ENCODE measurements at places on chromosomes 2 and 18.

GRCh38 chr2:39514825-39515224 is 77.7 kb upstream of the MAP4K3 start:
- no peak for DNase-seq

GRCh38 chr18:55307505-55307904 is 280.5 kb downstream of the TCF4 start:
- DNase-seq = no peak

DNA sequence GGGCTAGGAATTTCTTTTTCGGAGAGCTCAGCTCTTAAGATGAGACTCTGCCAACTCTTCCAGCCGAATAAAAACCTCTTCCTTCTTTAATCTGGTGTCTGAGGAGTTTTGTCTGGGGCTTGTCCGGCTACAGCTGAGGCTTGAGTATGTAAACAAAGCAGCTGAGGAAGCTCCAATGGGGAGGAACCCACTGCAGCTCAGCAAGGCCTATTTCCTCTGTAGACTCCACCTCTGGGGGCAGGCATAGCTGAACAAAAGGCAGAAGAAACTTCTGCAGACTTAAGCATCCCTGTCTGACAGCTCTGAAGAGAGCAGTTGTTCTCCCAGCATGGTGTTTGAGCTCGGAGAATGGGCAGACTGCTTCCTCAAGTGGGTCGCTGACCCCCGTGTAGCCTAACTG is 838.7 kb downstream of the CCDC85A start:
- DNase-seq = no peak

GRCh38 chr2:119155633-119156032 is 2.9 kb downstream of the C1QL2 start:
- no peak for DNase-seq

- DNase-seq = no peak
These were observed 77.6 kb upstream of the RAB6C start for GRCh38 chr2:129901754-129902415.

DNA sequence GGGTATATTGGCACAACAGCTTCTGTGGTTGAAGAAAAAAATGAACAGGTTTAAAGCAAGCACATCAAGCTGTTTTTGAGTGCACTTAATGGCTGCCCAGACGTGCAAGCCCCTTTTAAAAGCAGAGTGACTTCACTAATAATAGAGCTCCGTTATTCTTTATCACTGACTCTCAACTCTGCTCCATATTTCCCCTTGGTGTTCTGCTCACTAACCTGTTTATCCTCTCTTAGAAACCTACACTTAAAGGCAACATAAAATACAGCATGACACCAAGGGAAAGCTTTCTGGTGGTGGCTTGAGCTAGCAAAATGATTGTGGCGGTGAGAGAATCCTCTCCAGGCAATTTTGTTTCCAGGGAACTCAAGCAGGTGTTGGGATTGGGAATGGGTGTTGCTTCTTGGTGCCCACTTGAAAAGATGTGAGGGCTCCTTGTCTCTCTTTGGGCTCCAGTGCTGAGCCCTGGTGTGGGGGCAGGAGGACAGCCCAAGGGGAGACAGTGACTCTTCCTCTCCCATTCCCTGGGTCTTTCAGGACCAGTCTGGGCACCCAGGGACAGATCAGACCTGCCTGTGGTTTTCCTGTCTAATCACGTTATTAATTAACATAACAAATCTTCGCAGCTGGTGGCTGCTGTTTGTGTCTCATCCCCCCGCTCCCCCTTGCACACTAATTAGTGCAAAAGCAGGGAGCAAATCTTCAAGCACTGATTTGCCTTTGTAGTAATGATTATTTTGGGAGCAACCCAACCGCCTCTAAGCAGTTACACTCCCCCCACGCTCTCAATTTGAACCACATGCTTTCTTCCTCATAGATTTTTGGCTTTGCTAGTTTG is 289.4 kb upstream of the CXCR4 start:
- DNase-seq = no peak

- no peak for DNase-seq
These were observed 78.4 kb downstream of the CLHC1 start for GRCh38 chr2:55153584-55154299.

- no peak for DNase-seq
These were observed 935.1 kb downstream of the SLC4A3 start for GRCh38 chr2:220562375-220563140.

- no peak for DNase-seq
These were observed 66.1 kb upstream of the ZNF397 start for GRCh38 chr18:35174745-35175144.

DNA sequence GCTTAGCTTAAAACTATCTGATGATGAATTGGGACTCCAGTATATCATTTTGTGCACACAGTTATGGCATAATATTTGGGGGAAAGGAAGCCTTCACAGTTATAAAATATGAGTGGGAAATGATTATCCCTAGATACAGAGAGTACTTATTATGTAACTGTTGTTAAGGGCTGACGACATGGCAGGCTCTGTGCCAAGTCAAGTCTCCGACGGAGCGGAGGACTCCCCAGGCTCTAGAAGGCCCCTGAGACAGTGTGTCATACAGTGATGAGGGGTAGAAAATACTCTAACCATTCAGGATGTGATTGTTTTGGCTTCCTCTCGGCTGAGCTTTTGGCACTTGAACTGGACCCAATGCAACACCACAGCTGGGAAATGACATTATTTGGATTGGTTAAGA is 211.8 kb downstream of the SLC8A1 start:
- no peak for DNase-seq

GRCh38 chr2:121858369-121858768 is 102.9 kb downstream of the TSN start:
- no peak for DNase-seq

DNA sequence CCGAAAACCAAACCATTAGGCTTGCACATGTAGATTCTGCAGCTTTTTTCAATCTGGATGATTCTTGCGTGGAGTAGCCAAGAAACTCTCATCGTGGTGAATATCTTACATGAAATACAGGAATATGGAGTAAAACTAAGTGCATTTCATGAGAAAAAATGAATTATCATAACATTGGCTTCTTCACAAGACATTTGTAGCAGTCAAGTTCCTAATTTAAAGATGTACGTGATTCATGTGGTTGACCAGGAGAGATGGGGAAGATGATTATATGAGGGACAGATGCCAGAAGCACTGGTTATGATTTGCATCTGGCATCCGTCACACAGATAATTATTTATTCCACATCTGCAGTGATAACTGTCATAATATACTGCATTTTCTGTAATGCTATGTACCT is 90.4 kb downstream of the ANTXR1 start:
- DNase-seq = no peak

- DNase-seq = no peak
These were observed 52.4 kb upstream of the PPM1B start for GRCh38 chr2:44116319-44116718.
